ENCODE measurements at places on chromosomes 3 and 15.

DNA sequence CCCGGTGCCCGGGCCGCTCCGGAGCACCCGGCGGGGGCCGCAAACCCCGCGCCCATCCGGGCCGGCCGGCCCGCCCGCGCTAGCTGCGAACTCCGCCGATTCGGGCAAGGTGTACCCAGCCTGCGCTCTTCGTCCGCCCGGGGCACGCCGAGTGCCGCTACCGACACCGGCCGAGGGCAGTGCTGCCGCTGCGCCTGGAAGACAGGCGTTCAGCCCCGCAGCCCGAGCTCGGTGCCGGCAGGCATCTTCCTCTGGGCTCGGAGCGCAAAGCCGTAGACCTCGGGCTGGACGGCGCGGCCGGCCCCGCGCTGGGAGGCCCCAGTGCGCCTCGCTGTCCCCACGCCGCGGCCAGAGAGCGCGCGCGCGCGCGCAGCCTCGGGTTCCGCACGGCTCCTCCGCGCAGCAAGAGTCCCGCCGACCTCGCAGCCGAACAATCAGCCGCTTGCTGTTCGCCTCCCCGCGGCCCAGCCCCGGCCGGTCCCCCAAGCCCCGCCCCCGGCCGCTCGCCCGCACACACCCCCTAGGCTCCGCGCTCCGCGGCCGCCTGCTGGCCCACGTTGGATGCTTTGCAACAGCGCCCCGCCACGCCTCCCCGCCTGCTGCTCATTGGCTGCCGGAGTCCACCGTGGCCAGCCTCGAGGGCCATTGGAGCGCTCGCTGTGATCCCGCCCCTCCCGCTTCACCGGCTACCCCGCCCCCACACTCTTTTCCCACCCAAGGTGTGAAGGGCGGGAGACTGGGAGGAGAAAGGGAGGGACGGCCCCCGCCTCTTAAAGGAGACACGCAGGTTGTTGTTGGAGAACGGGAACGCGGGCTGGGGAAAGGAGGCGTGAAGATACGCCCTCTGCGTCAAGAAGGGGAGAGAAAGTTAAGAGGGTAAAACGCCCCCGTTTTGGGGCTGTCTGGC lies at the start of gene LRIG1:
Gene LRIG1 (minus strand): TSS at position 447 of the 907 bp plus-strand sequence. CDS start 615 bp downstream, outside the sequence.
- peak; percentile 99 for DNase-seq

DNA sequence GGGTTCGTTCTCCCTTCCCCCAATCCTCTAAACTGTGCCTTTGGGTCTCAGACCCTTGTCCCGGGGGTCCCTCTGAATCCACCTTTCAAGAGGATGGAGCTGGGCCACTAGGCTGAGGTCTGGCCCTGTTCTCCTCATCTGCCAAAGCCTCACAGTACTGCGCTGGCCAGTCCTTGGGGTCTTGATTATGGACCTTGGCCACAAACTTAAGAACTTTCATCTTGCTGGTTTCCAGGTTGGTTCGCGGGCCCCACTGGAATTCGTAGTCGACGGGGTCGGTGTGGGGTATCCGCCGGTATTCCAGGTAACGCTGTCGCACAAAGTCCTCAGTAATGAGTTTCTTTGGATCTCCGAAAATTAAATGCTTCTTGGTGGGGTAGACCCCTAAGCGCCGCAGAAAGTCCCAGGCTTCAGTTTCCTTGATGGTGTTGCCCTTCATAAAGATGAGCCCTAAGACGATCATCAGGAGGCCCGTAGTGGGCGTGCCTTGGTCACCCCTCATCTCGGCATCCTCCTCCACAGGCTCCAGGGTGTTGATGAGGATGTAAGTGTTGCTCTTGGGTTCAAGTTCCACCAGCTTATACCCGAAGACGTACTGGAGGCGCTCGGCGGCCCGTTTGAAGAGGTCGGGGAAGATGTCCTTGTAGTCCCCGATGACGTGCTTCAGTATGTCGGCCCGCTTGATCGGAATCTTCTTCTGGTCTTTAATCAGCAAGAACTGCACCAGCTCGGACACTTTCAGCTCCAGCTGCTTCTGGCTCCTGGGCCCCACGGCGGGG lies 727 bp downstream of the NSMCE3 start:
- DNase-seq: peak; percentile 11

DNA sequence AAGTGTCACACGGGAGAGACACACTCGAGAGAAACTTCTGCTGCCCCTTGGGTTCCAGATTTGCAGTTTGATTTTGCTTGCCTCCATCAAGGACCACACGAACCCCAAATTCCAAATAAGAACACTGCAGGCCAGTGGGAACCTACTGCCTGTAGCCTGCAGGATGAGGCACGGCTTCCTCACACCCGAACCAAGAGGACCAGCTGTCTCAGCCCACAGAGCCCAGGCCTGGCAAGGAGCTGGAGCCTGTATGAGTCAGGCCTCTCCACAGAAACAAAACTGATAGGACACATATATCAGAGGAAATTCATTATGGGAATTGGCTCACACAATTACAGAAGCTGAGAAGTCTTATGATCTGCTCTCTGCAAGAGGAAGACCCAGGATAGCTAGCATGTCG lies 188.1 kb upstream of the NSMCE3 start:
- DNase-seq: no peak

DNA sequence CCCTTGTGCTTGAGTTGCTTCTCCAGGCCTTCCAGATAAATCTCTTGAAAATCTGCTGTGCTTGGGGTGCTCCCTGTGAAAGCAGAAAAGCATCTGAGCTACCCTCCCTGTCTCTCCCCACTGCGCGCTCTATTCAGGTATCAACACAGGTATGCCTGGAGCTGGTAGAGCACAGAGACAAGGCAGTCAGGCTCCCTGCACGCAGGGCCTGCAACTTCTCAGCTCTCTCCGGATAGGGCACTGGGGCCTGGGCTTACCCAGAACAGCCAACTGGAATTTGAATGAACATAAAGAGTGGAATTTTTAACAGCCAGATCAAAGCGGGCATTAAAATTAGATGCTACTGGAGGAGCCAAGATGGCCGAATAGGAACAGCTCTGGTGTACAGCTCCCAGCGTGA lies 183.6 kb downstream of the XXYLT1 start:
- no peak for DNase-seq

DNA sequence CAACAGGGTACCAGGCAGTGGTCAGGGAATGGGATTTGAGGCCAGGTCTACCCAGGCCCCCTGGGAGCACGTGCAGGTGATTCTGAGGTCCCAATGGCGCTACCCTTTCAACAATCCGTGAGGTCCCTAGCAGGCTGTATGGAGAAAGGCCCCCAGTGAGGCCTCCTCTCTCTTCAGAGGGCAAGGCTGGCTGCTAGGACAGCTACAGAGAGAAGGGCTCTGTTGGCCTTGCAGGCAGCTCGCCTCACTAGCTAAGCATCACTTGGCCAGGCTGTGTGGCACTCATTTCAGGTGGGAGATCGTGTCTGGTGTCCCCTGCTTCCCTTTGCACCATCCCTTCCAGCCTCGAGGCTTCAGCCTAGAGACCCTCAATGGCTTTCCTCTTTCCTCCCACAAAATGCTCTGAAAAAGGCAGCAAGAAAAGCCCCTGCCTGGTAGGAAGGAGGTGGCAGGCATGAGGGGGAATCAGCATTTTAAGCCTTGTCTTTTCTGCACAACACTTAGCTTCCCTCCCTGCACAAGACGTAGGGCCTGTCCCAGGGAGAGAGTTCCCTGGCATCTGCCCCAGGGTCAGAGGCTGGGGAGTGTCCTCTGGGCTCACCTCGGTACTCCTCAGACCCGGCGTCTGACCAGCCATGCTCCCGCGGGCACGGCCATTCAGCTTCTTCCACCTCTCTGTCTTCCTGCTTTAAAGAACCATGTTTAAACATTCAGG lies 111.8 kb downstream of the ASB7 start:
- no peak for DNase-seq

DNA sequence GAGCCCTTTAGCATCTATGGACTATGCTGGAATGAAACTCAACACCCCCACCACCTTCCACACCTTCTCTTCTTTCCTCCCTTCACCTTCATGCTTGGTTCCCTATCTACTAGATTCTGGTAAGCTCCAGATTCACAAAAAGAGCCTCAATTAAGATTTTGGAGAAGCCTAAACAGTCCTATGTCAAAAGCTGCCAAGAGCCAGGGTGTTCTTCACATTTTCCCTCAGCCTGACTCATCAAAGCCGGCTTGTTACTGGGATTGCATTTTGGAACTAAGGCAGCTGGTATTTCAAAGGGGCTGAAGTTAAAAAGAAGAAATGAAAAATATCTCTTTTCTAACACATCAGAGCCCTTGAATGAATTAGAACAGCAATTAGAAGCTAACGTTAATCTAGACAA lies 247.7 kb downstream of the MYRIP start:
- no peak for DNase-seq

GRCh38 chr15:66390678-66391077 lies 4.0 kb downstream of the MAP2K1 start:
- DNase-seq: no peak

GRCh38 chr3:10551821-10552630 lies 46.6 kb upstream of the ATP2B2 start:
- DNase-seq: no peak

- DNase-seq: no peak
Measured at GRCh38 chr3:23877329-23877980, 39.3 kb downstream of the NKIRAS1 start.

DNA sequence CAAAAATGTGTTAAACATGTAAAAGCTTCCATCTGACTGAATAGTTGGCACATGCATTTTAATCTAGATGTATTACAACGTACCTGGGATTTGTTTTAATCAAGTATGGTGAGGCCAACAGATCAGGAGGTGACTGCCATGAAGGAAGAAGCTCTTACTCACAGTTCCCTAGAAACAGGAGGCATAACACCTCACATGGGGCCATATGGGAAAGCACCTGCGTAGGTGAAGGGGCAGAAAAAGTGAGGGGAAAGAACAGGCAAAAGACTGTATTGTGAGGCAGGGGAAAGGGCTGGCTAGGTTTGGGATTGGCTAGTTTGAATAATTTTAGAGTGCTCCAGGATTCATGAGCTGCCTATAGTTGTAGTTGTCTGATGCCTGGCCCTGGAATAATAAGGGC lies 9.6 kb downstream of the SQOR start:
- DNase-seq: no peak

DNA sequence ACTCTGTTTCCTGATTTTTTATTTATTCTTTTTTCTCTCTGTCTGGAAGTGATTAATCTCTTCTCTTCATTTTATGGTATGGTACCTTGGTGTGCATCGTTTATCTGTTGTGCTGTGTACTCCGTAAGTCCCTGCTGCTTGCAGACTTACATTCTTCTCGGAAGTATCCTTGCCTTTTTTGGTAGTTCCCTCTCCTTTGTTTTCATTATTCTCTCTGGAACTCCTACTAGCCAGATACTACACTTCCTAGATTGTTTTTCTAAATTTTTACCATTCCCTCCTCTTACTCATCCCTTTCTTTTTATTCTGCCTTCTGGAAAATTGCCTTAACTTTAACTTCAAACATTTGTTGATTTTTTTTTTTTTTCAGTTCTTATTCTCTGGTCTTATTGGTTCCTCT lies 27.2 kb downstream of the PIK3CA start:
- DNase-seq: no peak

- DNase-seq: no peak
Measured at GRCh38 chr3:40645883-40646282, 121.1 kb downstream of the ZNF621 start.

DNA sequence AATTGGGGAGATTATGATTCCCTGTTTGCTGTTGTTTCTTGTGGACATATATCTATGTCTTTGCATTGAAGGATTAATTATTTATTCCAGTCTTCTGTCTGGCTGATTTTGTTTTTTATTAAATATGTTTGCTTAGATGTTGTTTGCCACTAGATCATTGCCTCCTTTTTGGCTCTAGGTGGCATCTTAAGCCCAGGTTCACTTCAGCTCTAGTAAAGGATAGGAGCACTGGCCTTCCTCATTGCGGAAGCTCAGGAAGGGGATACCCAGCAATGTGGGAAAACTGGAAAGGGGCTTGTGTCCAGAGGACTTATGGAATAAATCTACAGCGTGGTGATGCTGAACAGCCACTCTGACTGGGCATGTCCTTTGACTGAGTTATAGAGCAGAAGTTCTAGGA lies 821.6 kb downstream of the PDCD6IP start:
- no peak for DNase-seq

DNA sequence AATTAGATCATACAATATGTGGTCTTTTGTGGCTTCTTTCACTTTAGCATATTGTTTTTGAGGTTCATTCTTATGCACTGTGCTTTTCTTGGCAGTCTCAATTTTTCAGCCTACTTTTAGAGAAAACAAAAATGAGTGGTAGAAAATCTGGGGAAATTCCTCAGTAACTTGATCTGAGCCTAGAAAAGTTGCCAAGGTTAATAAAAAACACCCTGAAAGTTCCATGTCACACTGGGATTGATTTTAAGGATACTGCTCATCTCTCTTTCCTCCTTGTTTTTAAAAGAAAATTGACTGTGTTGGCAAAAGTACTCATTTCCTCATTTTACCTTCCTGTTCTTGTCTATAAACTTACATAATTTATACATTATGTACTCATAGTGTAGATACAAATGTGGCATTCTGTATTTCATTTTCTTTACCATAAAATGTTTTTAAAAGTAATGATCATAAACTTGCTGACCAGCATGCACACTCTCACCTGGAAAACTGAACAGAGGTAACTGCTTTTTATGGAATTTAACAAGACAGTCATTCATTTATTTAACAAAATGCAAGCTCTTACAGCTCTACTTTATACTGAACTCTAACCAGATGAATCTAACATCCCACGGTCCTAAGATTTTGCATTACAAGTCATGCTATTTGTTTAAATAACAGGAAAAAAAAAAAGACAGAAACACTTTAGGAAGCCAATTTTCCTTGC lies 28.6 kb upstream of the SH3BP5 start:
- DNase-seq: no peak

- no peak for DNase-seq
Measured at GRCh38 chr3:98574132-98574531, 19.3 kb downstream of the CPOX start.

DNA sequence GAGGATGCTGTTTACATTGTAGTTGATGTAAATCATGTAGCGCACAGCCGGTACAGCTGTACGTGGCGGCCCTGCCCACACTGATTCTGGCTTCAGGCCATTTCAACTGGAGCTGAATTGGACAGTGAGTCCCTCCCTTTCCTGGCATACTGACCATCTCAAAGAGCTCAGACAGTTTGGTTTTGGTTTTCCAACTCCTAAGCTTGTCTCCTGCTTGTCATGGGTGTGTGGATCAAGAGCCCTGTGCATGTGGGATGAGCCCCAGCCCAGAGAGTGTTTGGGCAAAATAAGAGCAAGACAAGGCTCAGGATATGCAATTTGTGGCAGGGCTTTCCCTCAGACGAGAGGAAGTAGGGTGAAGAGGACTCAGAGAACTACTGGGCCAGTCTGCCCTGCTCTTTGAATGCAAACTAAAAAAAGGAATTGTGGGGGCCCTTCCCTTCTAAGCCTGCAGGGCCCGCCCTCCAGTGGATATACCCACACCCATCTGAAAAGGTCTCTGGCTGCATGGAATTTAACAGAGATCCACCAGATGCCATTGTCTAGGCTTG lies 13.3 kb downstream of the ITGA11 start:
- DNase-seq: no peak

GRCh38 chr3:194184801-194185200 lies 48.9 kb downstream of the HES1 start:
- DNase-seq: no peak

DNA sequence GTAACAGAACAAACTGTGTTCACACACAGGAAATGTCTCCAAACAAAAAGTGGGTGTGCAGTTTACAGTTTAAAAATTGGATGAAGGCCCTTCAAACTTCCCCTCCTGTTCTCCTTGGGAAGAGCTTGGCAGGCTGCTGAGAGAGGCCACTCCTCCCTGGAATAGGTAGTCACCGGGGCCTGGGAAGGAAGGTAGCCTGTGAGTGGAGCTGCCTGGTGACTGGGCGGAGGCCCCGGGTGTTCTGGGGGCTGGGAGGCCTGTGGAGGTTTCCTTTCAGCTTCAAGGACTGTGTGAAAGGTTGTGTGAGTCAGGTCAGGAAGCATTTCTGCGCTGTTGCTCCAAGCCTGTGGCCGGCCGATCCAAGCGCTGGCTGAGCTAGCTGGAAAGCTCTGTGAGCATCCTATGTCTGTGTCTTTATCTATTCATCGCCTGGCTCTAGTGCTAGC lies 14.1 kb downstream of the SLCO3A1 start:
- DNase-seq: no peak
